ENCODE measurements at places on chromosomes 6 and 20. TPM values are rescaled to one million over a fixed set of nuclear protein-coding genes. Genes with fewer than 3 reads are reported as not detected.

The LTA gene
- total RNA-seq = not detected

The C6orf163 gene
- 1.2 TPM for total RNA-seq

The PGBD1 gene
- total RNA-seq = 5.2 TPM

The HINT3 gene
- 45.4 TPM for total RNA-seq

The CGA gene
- total RNA-seq = 0.67 TPM

The VGLL2 gene
- total RNA-seq = not detected

The IRAK1BP1 gene
- 11.3 TPM for total RNA-seq

The LST1 gene
- not detected for total RNA-seq

The RAET1L gene
- total RNA-seq = 0.20 TPM

- no peak for DNase-seq
These were observed 7.5 kb upstream of the IFNGR1 start for GRCh38 chr6:137226697-137227096.

- no peak for DNase-seq
These were observed 305.4 kb upstream of the MAP3K7 start for GRCh38 chr6:90892271-90892670.

GRCh38 chr6:66328200-66328599 is 621.2 kb upstream of the EYS start:
- no peak for DNase-seq

DNA sequence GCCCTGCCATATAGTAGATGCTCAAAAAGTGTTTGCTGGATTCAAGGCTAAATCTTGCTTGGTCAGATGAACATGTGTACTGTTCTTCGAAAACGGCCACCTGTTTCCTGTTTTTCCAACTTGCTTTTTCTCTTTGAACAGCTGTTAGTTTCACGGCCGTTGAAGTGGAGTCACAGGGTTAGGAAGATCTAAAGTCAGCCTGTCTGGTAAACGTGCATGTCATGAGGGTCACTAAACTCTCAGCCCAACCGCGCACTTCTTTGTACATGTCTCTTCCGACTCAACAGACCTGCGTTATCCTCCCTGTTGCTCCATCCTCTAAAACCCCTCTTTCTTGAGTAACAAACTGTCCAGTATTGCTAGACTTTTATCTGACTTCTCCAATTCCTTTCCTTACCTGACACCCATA is 93.2 kb upstream of the MAN1A1 start:
- DNase-seq = no peak

DNA sequence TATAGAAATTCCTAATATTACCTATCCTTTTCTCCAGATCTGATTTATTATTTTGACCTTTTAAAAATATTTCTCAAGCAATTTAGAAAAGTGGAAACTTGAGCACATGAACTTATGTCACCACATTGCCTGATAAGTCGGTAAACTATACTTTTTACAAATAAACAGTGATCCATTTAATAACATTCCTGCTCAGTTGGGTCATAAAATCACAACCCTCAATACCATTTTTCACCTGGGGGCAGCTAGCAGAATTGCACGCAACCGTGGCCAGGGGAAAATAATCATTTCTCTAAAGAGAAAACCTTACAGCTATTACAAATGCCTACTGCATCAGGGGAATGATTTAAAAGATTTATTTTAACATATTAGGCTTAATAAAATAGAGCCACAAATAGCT is 614.5 kb downstream of the PHF3 start:
- no peak for DNase-seq

DNA sequence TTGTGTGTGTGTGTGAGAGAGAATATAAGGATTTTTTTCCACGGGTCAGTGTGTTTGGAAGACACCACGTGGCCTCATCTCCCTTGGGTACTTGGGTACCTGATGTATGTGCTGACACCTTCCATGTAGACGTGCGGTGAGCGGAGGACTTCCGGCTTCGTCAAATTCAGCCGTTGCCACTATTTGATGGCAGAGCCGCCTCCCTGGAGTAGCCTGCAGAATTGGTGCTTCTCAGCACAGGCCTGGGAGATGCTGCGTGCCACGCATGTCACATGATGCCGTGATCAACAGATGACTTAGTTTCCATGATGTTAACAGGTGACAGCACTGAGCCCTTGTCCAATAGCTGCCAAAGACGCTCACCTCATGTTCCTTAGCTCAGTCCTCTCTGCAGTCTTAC is 69.4 kb downstream of the CDH4 start:
- DNase-seq = no peak

- no peak for DNase-seq
These were observed 557.5 kb upstream of the NOX3 start for GRCh38 chr6:156013155-156013554.

- no peak for DNase-seq
These were observed 230.0 kb upstream of the BTBD3 start for GRCh38 chr20:11687546-11688292.

GRCh38 chr6:44216677-44217331 is at the start of gene MYMX:
MYMX (plus strand) TSS chr6:44216926; CDS start chr6:44217472, 546 bp downstream.
- no peak for DNase-seq

- DNase-seq = no peak
These were observed 1.8 kb upstream of the JPH2 start for GRCh38 chr20:44188752-44189151.

DNA sequence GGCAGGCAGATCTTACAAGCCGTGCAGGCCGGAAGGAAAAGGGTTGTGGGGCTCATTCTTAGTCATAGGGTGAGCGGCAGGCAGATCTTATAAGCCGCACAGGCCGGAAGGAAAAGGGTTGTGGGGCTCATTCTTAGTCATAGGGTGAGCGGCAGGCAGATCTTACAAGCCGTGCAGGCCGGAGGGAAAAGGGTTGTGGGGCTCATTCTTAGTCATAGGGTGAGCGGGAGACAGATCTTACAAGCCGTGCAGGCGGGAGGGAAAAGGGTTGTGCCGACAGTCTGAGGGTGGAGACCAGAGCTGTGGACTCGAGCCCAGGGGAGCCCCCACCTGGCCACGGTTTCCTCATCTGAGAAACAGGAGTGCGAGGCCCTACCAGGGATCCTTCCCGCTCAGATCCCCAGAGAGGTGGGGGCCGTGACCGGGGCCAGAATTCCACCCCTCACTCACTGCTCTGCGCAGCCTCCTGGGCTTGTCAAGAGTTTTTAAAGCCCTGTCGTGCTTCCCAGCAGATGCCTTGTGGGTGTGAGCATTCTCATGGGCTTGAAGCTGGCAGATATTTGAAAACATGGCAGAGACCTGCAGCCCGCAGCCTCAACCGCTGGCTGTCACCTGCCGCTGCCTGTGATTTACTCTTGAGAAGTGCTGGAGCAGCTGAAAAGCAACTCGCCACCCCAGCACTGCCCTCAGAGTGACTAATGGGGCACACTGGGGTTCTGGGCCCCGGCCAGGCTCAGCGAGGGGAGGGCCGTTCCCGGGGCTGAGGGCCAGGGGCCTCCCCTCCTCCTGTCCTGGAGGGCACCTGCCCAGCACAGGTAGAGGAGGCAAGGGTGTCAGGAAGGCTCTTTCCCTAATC is 31.9 kb downstream of the NTSR1 start:
- DNase-seq = peak; percentile 90

DNA sequence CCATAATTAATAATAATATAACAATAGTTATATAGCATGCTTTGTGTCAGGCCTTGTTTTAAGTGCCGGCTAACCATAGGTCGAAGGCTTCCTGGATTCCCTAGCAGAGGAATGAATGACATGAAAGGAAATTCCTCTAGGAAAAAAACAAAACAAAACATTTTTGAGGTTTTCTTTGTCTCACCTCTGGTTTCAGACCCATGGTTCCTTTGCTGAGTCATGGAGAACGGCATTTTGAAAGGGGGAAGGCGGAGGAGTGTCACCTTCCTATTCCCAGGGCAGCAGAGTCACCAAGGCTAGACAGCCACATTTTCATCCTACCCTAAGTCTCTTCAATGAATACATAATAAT is 25.3 kb upstream of the CCND3 start:
- DNase-seq = no peak

DNA sequence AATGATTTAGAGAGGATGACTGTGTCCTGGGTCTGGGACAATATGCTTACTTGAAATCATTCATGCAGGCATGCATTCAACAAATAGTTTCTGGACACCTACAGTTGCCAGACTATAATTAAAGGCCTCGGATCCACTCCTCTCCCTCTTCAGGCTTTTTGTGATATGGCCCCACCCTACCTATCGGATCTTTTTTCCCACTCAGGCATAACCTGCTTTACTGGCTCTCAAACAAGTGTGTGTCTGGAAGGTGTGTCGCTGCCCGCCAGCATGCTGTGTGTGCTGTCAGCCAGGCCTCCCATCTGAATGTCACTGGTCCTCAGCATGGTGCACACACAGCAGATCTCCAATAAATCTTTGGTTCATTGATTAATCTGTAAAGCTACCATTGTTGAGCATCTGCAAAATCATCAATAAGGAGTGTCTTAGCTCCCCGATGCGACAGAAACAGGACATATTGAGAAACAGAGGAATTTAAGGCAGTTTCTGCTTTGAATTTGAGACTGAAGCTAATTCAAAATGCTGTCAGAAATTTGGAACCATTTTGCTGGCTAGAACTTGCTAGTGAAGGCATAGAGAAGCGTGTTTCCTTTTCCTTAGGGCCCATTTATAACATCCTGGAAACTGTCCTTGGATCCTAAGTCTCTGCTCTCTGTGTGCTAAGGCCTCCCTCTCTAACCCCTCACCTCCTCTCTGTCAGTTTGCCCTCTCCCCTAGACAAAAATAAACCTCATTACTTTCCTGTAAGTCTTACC is 23.5 kb upstream of the CCN6 start:
- no peak for DNase-seq

DNA sequence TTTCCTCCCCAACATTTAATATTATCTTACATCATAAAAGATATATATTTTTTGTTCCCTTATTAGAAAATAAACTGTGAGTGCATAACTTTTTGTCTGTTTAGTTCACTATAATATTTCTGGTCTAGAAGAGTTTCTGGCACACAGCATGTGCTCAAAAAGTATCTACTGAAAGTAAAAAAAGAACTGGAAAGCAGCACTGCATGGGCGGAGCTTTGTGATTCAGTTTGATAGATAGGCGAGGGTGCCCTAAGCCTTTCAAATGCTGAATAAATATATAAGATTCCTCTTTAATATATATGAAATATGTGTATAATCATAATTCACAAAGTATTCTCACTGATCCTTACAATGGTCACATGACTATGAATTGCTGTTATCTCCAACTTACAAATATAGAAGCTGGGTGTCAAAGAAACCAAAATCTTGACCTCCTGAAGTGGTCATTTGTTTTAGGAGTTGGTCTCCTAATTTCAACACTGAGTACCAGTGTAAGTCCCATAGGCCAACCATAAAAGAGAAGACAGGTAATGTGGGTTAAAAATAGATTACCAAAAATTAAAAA is 50.8 kb downstream of the OR2B2 start:
- no peak for DNase-seq

DNA sequence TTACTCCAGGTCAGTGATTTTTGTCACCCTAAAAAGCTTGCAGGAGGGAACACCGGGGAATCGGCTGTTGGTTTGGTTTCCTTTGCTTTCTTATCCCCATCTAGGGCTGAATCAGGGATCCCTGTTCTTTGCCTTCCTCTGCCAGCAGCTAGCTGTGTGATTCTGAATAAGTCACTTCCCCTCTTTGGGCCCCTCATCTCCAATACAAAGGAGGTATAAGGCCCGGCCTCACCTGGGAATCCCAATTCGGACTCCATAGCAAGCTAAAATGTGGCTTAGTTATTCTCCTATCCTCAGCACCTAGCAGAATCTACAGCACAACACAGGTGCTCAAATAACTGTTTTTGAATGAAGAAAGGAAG is 18.5 kb upstream of the ARMC12 start:
- no peak for DNase-seq

DNA sequence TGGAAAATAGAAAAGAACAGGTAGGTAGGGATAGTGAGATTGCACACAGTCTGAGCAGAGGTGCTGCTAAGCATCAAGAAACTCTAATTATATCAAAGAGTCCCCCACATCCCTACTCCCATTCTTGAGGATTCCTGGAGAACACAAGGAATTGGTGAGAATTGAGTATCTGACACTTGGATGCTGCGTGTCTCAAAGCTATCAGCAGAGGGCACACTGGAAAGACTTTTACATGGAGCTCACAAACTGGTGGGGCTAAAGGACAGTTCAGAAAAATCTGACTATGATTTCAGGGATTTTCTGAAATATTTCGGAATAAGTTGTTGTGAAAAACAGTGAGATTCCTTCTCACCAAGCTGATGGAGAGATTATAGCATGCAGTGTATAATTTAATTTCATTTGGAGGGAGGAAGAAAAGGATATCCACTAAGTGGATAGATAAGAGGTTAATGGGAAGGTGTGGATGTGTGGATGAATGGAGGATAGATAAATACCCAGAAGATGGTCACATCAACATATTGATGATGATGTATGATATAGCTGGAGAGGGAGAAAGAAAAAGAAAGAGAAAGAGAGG is 215.4 kb upstream of the DEFB112 start:
- DNase-seq = no peak

GRCh38 chr6:2866171-2866846 is 24.6 kb upstream of the SERPINB1 start:
- DNase-seq = no peak

GRCh38 chr6:45952168-45952529 is 63.5 kb downstream of the CLIC5 start:
- no peak for DNase-seq

DNA sequence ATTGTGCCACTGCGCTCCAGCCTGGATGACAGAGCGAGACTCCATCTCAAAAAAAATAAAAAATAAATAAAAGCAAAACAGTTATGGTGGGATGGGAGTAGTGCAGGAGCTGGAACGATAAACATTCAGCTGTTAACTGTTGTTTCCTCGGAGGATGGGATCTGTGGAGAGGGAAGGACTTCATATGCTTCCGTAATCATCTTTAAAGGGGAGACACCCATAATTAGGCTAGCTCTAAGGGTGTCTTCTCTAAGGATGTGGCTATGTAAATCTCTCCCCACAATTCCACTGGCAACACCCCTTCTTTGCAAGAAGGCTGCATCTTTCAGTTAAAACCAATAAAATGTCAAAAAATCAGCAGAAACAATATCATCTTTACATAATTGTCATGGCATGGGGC is 42.6 kb upstream of the MTHFD1L start:
- DNase-seq = no peak

GRCh38 chr6:114342826-114343781 is at the start of gene HS3ST5:
HS3ST5 (minus strand) TSS chr6:114343023; CDS start chr6:114062845, 280,178 bp downstream.
- peak; percentile 1 for DNase-seq

DNA sequence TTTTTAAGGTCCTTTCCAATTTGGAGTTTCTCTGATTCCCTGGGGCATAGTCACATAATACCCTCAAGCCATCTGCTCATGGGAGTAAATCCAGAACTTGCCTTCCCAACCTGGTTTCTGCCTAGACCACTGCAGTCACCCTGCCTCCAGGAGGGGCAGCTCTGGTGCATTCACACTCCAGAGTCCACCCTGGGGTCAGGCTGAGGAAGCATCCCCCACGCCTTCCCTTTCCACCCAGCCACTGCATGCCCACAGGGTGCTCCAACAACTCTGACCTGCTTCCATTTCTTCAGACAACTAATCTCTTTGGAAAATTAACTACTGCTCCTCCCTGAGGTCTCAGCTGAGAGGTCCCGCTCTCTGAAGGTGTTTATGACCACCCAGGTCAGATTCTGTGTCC is 211.4 kb upstream of the RIN2 start:
- DNase-seq = no peak

- DNase-seq = peak; percentile 30
These were observed 1.1 kb upstream of the JARID2 start for GRCh38 chr6:15244620-15245360.

Measured in NCI-H460 (cell line).